ENCODE measurements at places on chromosomes 12 and 14.

DNA sequence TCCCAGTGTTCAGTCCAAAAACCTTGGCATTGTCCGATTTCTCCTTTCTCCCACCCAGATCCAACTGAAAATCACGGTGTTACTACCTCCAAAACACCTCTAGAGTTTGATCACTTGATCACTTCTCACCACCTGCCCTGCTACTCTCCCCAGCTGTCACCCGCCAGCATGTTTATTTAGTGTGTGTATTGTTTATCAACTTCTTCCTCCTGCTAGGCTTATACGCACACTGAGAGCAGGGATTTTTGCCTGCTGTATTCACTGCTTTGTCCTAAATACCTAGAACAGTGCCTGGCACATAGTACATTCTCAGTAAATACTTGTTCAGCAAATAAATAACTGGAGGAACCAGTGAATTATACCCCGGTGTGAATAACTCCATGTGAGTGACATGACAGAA lies 5.0 kb downstream of the BDKRB1 start:
- DNase-seq = no peak

- DNase-seq = no peak
Observed at GRCh38 chr12:126397071-126397581, 1331.9 kb downstream of the AACS start.

DNA sequence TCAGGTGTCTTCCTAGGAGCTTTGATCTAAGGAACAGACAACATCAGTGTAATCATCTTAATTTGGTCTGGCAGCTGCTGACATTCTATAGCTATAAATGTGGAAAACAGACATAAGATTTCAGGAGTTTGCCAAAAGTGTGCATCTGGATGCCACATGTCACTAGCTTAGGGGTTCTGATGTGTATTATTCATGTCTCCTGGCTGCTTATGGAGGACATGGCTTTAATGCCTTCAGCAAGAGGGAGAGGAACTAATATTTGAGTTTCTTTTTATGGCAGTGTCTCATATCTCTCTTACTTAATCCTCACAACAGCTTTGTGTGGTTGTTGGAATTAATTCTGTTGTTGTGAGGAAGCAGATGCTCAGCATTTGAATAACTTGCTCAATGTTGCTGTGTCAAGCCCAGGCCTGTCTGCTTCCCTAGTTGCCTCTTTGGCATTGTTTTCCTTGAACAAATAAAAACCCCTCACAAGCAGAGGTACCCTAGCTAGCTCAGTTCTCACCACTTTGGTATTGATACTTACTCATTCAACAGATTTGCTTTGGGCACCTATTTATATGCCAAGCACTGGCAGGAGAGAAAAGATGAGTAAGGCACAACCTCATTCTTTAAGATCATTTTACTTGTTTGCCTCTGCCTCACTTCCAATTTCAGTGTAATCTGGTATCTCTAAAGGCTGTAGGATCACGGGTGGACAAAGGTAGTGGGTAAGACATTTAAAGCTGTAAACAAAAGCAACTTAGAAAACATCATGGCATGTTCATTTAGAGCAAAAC lies 39.8 kb upstream of the EID3 start:
- no peak for DNase-seq

DNA sequence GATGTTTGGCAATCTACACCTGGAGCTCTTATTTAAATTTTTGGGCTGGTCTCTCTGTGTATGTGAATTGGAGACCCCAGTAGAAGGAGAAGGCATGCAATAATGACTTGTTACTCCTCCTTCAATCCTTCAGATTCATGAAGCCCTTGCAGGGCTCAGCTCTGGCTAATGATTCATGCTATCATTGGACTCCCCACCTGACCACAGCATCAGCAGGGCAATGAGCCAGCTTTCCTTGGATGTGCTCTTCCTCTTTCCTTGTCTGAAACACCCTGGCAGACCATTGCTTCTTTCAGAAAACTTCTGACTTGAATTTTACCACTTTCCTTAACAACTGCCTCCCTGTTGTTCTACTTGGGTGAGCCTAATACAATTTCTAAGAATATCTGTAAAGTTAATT lies 1019.2 kb downstream of the AACS start:
- no peak for DNase-seq

DNA sequence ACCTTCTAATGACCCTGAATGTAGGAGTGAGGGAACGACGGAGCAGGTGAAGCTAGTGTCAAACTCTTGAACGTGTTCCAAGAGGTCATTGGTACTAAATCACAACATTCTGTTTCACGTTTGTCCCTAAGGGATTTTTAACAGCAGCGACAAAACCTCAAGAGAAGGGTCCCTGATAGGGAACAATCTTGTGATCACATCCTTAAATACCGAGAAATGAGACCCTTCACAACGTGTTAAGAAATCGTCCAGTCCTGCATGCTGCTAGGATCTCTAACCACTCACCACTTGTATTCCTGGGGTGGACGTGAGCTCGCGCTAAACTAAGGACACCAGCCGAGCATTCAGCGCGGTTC lies 134.1 kb upstream of the KRAS start:
- DNase-seq = no peak

GRCh38 chr14:100965296-100965695 lies 61.8 kb upstream of the RTL1 start:
- no peak for DNase-seq

GRCh38 chr12:83128540-83128939 lies 441.8 kb downstream of the TMTC2 start:
- no peak for DNase-seq

GRCh38 chr14:93302688-93303581 lies 29.9 kb downstream of the BTBD7 start:
- DNase-seq = no peak

GRCh38 chr14:57712102-57712501 lies 153.8 kb downstream of the SLC35F4 start:
- no peak for DNase-seq

- no peak for DNase-seq
Observed at GRCh38 chr12:4171742-4172141, 101.8 kb upstream of the CCND2 start.

GRCh38 chr14:63788011-63788933 lies 60.4 kb upstream of the SGPP1 start:
- no peak for DNase-seq

DNA sequence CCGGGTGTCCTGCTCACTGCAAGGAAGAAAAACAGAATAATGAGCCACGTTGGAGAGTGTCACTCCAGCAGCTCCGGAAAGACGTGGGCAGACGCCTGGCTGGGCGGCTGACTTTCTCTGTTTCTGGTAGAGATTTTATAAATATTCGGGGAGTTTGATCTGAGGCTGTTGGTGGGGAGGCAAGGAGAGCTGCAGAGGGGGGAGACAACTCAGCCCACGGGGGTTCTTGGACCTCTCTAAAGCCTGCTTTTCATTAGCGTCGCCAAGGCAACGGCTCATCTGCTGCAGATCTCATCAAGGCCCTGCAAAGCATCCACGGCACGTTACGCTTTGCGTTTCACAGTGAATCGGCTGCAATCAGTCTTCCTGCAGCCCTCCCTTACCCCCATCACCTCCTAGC lies 207.2 kb downstream of the ZFP36L1 start:
- DNase-seq = no peak

- DNase-seq = no peak
Observed at GRCh38 chr12:49806321-49806813, 21.8 kb downstream of the NCKAP5L start.

GRCh38 chr14:50974118-50974517 lies 29.8 kb upstream of the PYGL start:
- DNase-seq = no peak

All from stimulated activated CD4-positive, alpha-beta T cell treated with anti-CD3 and anti-CD28 coated beads, Interleukin-1b, Interleukin-23, amount 100 ng/mL, for 4 hours (primary cell).